ENCODE measurements at places on chromosomes 2 and 18. TPM values are rescaled to one million over a fixed set of nuclear protein-coding genes. Genes with fewer than 3 reads are reported as not detected.

DNA sequence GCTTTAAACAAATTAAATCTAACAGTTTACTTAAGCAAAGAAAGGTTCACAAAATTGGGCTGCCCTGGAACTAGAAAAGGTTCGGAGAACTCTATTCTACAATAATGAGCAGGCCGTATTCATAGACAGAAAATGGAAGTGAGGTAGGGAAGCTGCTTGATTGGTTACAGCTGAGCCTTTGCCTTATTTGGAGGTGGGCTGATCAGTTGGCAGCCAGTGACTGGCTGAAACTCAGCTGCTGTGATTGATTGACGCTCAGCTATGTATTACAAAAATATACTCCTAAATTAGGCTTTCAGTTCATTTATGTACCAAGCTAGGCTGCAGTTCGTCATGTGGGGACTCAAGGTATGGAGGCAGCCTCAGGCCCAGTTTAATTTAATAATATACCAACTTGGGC, 42.3 kb upstream of the TTR start:
- no peak for DNase-seq

Gene ANKRD30B
- polyA plus RNA-seq: 0.11 TPM

- no peak for DNase-seq
These were observed 134.2 kb upstream of the HS6ST1 start for GRCh38 chr2:128452536-128453530.

Gene CNOT9
- polyA plus RNA-seq: 18.5 TPM

Gene COL6A3
- polyA plus RNA-seq: not detected
